Activated naive CD4-positive, alpha-beta T cell treated with anti-CD3 and anti-CD28 coated beads, Interleukin-2, amount 50 U/mL, for 16 hours (primary cell): ENCODE measurements at places on chromosomes 4 and X.

DNA sequence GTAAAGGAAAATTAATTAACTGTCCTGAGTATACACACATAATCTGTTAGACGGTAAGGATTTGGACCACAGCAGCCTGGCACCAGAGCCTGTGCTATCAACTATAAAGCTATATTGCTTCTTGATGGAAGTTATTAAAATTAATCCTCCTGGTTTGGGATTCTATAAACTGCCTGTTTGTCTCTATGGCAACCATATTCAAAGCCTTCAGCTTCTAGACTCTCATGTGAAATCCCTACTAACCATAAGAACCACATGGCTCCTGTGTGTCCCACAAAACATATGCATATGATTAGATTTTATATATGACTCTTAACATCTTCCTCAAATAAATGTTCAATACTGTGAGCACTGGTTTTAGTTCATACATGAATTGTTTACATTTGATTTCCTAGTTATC is 380.8 kb downstream of the ANKRD50 start:
- DNase-seq, result no peak

DNA sequence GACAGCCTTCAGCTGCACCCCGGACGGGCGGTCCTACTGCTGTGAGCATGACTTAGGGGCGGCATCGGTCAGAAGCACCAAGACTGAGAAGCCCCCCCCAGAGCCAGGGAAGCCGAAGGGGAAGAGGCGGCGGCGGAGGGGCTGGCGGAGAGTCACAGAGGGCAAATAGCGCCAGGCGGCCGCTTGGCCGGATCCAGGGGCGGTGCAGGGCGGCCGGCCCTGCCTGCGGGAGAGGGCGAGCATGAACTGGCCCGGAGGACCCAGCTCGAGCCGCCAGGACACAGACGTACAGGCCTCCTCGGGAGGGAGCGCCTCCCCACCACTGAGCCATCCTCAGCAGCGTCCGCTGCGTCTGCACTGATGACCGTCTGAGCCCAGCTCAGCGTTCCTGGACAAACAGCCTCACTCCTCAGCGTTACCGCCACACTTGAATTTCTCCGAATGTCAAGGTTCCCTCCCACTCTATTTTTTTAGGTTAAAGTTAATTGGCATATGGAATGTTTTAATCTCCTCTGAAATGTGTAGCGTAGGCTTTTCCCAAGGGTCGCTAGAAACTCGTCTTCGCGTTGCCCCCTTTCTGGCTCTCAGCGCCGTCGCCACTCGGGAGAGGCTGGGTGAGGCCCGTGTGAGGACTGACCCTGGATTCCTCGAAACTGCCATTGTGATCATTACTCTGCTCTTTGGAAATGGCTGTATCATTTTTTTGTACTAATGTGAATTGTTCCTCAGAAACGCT is 29.9 kb downstream of the NELFA start:
- no peak for DNase-seq

GRCh38 chr4:67879486-67879885 is 4.3 kb downstream of the TMPRSS11D start:
- no peak for DNase-seq

GRCh38 chr4:70863099-70863790 is 23.6 kb upstream of the GRSF1 start:
- no peak for DNase-seq

- DNase-seq, result no peak
These were observed 7.2 kb downstream of the GTPBP6 start for GRCh38 chrX:311156-312129.

DNA sequence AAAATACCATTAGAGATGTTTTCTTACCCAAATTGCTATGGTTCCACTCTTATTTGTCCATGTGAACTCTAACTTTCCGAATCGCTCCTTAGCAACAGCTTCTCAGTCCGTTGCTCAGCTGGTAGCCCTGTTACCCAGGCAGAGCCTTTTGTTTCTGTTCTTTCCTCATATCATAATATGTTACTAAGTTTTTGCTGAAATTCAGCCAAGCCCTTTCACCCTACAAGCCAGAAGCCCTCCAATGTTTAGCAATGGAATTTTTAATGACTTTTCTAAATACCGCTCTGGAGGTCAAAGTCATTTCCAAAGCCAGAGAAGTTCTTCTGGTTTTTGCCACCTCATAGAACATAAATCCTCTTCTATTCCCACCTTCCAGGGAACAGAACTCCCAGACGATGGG is 1029.5 kb downstream of the C4orf33 start:
- DNase-seq, result no peak
